ENCODE measurements at places on chromosomes 16 and 17.
A peak's percentile ranks its signal among the peaks of the same experiment; 100 is the strongest.

DNA sequence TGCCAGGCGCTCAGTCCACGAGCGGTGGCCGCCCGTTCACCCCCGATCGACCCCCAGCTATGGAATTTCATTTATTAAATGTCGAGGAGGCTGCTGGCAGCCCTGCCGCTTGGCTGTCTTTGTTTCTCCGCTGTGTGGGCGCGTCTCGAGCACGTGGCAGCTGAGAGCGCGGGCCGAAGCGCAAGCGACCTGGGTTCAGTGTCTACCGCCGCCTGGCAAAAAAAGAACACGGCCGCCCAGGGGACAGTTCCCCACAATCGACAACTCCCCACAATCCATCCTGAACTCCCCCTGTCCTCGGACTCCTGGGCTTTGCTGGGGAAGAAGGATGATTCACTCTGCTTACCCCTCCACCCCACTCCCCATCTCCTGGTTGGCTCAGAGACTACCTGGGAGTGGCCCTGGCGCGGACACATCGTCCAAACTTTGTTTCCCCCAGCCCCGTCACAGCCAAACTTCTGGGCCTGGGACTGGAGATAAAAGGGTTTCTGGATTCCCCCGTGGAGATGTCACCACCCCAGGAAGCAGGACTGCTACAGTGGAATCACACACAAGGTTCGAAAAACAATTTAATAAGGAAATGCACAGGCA, 1.7 kb upstream of the ANKRD13B start:
- DNase-seq: peak; percentile 50

GRCh38 chr17:73614256-73614655, 30.0 kb downstream of the SDK2 start:
- DNase-seq: no peak

GRCh38 chr17:71304498-71305158, 816.2 kb upstream of the SOX9 start:
- no peak for DNase-seq

GRCh38 chr17:49694847-49695697, 12.7 kb downstream of the SLC35B1 start:
- DNase-seq: peak; percentile 68

DNA sequence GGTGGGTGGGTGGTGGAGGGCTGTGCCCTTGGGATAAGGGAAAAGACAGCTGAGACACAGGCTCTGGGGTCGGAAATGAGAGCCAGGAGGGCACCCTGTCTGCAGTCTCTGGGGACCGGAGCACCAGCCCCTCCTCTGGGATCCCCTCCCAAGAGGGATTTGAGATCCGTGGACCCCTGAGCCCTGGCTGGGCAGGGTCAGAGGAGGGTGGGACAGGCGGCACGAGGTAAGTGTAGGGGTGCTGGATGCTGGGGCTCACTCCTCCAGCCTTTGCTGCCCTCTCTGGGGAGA, 425 bp downstream of the SGSH start:
- DNase-seq: no peak

DNA sequence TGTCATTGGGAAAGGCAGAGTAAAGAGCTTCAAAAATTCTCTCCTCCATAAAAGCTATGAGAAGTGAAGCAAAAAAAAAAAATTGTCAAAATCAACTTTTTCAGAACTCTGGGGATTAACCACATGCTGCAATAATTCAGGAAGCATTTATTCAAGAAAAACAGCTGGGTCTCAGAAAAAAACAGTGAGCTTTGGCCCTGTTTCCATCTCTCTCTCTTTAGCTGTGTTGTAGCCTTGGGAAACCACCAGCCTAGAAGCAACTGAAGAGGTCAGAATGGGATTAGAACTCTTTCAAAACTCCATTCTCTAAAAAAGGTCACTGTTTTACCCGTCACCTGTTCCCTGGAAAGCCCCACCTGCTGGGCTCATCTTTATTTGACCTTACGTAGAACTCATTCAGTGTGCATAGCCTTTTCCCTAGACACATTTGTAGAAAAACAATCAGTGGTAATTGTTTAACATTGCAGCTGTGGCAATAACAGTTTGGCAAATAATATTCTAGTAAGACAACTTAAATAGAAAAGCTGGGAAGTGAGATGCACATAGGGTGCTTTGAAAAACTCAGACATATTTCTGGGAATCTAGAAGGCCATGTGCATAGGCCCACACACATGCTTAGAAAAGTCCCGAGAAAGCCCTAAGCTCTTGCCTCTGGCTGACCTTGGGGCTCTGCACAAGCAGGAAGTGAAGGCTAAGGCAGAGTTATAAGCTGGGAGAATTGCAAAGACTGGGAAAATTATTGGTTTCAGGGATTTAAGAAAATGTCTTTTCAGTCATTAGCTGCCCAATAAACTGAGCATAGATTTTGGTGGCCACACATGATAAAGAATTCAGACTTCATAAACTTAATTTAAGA, 18.0 kb downstream of the SLC5A11 start:
- DNase-seq: no peak

GRCh38 chr17:18382441-18383078, 5.0 kb downstream of the EVPLL start:
- no peak for DNase-seq

- peak; percentile 79 for DNase-seq
These were observed 70.6 kb downstream of the SREBF1 start for GRCh38 chr17:17766077-17766743.

DNA sequence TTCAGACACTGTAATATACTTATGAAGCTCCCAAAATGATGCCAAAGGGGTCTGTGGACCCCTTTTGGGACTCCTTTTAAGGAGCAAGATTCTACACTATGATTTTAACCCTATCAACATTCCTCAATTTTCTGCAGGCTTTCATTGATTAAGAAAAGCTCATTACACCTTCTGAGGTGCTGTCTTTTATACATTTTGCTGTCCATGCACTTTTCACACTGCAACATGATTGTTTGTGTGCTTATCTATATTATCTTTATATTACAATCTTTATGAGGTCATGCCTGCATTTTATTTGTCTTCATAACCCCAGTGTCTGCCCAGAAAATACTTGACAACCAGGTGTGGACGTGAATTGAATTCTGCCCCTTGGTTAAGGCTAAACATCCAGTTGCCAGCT, 482.6 kb upstream of the ZFHX3 start:
- no peak for DNase-seq

Data from GM10248 (cell line).